ENCODE measurements at places on chromosomes 12 and 14.

GRCh38 chr14:78278464-78279250 lies 108.5 kb downstream of the NRXN3 start:
- DNase-seq: no peak

- DNase-seq: no peak
Observed at GRCh38 chr14:22594156-22594716, 3.9 kb upstream of the ABHD4 start.

DNA sequence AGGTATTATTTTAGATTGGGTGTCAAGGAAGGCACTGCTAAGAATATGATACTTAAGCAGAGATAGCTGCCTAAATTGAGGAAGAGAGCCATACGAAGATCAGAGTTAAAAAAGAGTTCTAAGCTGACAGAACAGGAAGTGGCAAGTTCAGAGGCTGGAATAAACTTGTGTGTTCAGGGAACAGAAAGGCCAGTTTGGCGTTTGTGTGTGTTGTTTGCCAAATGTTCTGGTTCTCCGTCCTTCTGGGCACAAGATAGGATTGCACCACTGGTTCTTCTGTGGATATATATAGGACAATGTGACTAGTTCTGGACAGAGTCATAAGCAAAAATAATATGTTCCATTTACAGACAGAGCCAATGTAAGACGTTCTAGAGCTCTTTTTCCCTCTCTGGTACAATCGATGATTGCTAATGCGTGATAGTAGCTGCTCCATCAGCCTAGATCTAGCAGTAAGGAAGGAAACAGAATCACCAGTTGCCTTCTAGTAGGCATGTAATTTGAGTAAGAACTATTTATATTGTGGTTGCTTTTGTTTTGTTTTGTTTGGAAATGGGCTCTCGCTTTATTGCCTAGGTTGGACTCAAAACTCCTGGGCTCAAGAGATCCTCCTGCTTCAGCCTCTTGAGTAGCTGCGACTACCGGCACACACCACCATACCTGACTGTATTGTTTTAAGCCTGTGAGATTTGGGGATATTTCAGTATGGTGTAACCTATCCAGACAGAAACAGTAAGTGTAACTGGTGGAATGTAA lies 7.4 kb downstream of the BBS10 start:
- no peak for DNase-seq

GRCh38 chr14:51260225-51260624 lies 20.2 kb downstream of the TMX1 start:
- no peak for DNase-seq

DNA sequence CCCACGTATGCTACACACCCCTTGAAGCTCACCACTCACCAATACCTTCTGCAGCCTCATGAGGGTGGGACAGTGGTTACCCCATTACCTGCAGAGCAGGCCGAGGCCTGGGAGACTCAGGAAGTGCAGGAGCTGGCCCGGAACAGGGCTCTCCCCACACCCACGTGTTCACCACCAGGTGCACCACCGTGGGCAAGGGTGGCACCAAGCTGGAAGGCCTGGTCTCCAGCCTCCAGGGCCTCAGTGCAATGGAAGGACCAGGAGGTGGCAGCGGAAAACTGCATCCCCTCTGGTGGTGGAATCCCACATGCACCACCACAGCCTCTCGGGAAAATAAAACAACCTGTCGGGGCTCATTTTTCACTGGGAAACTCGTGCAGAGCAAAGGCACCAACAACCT lies 36.4 kb downstream of the ITPK1 start:
- no peak for DNase-seq

- peak; percentile 32 for DNase-seq
Observed at GRCh38 chr14:103530390-103530789, 1.4 kb downstream of the TRMT61A start.

DNA sequence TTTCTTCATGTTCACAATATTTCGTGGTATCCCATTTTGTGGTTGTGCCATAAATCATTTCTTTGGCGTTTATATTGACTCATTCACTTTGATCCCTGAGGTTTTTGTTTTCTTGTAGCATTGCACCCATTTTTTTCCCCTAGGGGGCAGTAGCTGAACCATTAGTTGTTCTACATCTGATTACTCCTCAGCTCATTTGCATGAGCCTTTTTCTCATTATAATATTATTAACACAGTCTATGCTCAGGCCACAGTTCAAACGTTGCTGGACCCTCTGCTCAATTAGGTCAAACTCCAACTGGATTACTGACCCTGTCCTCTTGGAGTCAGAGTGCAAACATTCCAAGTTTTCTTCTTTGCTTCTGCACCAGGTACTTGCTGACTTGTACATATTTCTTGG lies 475.4 kb upstream of the SEL1L start:
- no peak for DNase-seq

DNA sequence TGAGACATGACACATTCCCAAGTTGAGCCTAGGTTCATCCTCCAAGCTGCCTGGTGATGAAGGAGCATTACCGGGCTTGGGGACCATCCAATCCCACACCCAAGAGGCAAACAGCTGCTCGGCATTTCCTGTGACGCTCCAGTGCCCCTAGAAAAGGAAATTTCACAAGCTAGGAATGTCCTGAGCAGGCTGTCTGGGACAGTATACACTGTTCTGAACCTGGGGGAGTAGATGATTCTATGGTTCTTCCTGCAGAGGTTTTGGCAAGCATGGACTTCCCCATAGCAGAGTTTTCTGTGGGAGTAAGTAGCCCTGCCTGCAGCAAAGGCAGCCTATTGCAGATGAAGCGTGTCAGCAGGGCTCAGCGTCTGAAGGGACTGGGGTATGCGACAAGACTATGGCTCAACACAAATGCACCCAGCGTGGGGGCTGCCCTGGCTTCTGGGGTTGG lies 47.4 kb upstream of the SRSF5 start:
- no peak for DNase-seq

DNA sequence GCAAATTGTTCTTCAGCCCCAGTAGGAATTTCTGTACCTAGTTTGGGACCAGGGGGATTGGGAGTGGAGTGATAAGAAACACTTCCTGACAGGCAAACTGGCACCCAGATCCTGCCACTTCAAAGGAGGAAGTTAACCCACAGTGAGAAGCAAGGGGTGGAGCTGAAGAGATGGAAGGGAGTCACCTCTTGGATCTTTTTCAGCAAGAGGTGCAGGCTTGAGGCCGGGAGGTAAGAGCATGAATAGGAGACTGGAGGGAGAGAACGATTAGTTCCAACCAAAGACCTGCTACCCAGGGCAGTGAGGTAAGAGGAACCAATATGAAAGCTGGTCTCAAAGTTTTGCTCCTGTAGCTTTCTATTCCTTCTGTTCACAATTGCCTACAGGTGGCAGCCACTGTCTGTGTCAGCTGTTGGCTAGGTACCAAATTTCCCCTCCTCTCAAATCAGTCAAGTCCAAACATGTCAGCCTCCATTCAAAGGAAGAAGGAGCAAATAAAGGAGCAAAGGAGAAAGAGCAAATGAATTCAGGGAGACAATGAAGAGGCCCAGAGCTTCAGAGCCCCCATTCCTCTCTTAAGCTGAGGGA lies 14.9 kb upstream of the TAC3 start:
- no peak for DNase-seq

GRCh38 chr12:45186762-45187161 lies 29.1 kb upstream of the ANO6 start:
- no peak for DNase-seq

- peak; percentile 48 for DNase-seq
Observed at GRCh38 chr14:32635061-32635719, 303.5 kb upstream of the NPAS3 start.

DNA sequence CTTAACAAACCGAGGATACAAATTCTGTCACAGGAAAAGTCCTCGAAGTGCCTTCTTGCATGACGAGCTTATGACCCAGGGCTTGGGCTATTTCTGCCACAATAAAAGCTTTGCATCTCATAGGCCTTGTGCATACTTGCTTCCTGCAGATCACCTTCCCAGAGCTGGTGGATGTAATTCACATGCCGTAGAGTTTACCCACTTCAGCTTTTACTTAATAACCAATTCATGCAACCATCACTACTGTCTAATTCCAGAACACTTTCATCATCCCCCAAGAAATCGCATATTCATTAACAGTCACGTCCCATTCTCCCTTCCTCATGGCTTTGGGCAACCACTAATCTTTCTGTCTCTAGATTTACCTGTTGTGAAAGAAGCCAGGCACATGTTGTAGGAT lies 9.0 kb upstream of the BDKRB1 start:
- DNase-seq: no peak

GRCh38 chr14:64212666-64213065 lies 81.5 kb downstream of the ESR2 start:
- no peak for DNase-seq

GRCh38 chr14:101591582-101591981 lies 30.3 kb downstream of the DIO3 start:
- no peak for DNase-seq

- no peak for DNase-seq
Observed at GRCh38 chr12:132245521-132246101, 83.8 kb downstream of the GALNT9 start.

DNA sequence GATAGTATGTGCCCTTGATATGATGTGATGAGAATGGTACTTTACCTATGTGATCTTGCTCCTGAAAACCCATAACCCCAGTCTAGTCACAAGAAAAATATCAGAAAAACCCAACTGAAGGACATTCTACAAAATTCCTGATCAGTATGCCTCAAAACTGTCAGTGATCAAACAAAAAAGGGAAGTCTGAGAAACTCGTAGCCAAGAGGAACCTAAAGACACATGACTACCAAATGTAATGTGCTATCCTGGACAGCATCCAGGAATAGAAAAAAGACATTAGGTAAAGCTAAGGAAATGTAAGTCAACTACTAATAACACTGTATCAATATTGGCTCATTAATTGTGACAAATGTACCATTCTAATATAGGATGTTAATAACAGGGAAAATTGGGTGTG lies 4.1 kb upstream of the WIF1 start:
- no peak for DNase-seq

DNA sequence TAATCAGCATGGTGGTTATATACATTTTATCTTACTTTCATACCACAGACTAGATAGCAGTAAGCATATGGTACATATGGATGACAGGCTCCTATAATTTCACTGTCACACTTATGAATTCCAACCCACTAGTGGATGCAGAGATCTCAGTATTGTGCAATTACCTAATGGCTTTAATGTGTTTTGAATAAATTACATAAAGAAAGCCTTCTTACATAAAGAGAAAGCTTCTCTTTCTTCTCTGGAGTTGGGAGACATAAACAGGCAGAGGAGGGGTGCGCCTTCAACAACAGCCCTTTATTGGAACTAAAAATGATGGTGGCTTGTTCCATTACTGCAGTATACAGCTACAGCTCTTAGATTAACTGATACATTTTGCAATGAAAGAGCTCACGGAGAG lies 52.6 kb downstream of the SAV1 start:
- no peak for DNase-seq

DNA sequence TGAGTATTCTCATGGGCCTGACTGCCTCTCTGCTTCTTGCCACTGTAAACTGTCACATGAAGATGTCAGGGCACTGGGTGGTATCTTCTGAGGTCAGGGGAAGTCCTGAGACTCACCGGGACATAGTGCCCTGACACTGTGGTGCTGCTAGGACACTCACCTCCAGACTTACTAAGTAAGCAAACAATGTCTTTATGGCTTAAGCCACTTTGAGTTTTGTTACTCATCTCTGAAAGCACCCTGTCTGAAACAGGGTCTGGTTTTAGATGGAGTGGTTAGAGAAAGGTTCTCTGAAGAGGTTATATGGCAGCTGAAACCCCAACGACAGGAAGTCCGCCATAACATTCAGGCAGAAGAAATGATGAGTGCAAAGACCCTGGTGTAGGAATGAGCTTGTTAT lies 22.7 kb downstream of the GPR19 start:
- peak; percentile 53 for DNase-seq

DNA sequence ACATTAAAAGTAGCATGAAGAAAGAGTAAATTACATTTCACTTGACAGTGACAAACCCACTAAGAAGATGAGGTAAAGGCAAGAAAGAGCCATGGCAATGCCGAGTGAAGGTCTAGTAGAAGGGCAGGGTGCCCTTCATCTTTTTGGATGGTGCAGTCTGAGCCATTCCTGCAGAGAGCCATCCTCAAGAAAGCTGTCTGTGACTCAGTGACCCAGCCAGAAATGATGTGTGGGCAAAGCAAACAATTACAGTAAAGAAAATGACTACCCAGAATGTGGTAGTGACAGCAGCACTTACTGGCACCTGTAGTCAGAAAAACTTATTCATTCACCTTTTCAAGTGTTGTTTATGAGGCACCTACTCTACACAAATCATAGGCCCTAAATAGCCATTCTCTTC lies 281.7 kb downstream of the DUSP6 start:
- peak; percentile 22 for DNase-seq

- no peak for DNase-seq
Observed at GRCh38 chr12:66898700-66899469, 220.0 kb upstream of the GRIP1 start.

GRCh38 chr12:122835750-122836026 lies 431 bp downstream of the HIP1R start:
- peak; percentile 29 for DNase-seq

- no peak for DNase-seq
Observed at GRCh38 chr12:125129179-125129571, 63.9 kb downstream of the AACS start.

DNA sequence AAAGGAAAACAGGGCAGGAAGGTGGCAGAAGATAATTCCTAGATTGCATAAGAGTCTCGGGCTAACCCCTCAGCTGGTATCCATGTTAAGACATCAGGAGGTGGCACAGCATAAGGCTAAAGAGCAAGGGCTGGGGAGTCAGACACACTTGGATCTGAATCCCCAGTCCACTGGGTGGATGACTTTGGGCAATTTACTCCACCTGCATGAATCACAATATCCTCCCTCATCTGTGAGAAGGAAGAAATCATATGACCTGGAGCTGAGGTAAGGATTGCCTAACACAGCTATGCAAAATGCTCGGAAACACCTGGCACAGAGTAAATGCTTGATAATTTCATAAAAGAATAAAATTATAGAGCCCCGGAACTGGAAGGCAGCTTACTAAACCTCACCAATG lies 217.9 kb downstream of the PIK3C2G start:
- peak; percentile 42 for DNase-seq

GRCh38 chr14:35818346-35819115 lies 7.6 kb upstream of the BRMS1L start:
- DNase-seq: peak; percentile 73

GRCh38 chr12:3016191-3016590 lies 57.0 kb downstream of the TEAD4 start:
- no peak for DNase-seq
